Upper lobe of left lung (tissue), 6 donors: ENCODE measurements at places on chromosomes 13 and 19. TPM values are rescaled to one million over a fixed set of nuclear protein-coding genes. Genes with fewer than 3 reads are reported as not detected.

GRCh38 chr19:1317274-1318003, 31.8 kb downstream of the EFNA2 start:
- no peak for DNase-seq

GRCh38 chr13:101010100-101010499, 335.5 kb upstream of the TMTC4 start:
- DNase-seq, result no peak

The STXBP2 gene
- total RNA-seq, result 273 TPM

The MAP3K10 gene
- 56.6 TPM for total RNA-seq

GRCh38 chr13:66036636-66037035, 1193.5 kb downstream of the PCDH9 start:
- DNase-seq, result no peak

GRCh38 chr19:46366620-46367292, 19.9 kb downstream of the PPP5C start:
- no peak for DNase-seq

DNA sequence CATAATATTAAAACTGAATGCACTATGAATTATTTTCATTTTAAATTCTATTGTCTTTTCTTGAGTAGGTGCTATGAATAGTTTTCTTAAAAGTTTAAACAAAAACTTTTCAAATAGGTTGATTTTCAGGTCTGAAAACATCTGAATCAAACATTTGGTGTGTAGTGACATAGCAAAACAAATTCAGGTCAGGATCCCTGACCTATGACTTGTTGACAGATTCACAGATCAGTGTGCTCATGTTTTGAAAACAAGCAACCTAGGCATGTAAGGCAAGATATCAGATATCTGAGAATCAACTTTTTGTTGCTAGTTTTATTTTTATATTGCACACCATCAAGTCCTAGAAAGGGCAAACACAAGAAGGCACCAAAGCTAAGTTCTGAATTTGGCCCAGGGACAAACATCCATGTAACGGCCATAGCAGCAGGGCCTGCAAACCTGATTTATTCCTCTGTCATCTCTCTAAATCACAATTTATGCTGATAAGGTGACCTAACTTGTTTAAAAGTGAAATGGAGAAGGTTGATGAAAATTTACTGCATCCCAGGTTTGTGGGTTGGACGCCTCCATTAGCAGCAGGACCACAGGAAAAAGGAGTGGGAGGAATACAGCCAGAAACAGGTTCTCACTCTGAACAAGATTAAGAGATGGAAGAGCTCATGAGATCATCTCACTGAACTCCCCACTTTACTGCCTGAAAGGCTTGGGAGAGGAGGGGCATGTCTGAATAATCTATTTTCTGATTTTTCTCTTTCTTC, 337.7 kb downstream of the KCNRG start:
- DNase-seq, result no peak

GRCh38 chr19:40314656-40315055, 29.5 kb upstream of the AKT2 start:
- no peak for DNase-seq

The NRTN gene
- 1.3 TPM for total RNA-seq

DNA sequence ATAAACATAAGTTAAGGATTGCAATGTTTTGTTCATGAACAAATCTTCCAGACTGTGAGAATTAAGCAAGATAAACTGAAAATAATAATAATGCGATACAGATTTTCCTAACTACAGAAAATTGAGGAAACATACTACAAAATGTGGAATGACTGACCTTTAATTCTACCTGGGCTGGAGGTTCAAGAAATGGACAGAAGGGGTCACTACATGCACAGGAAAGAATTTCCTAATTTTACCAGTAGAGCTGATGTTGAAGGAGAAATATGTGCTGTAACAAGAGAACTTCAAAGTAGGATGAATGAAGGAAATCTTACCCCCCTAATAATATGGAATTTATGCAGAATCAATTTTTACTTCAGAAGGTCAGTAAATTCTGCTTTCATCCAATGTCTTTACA, 62.3 kb downstream of the ZNF627 start:
- no peak for DNase-seq

- DNase-seq, result no peak
Observed at GRCh38 chr19:5397804-5398692, 57.2 kb upstream of the ZNRF4 start.

The IFNL3 gene
- total RNA-seq, result not detected
